Upper lobe of left lung (tissue), 6 donors: ENCODE measurements at places on chromosomes 4 and X. TPM values are rescaled to one million over a fixed set of nuclear protein-coding genes. Genes with fewer than 3 reads are reported as not detected.

Gene DMRTC1
- total RNA-seq: 0.29 TPM

DNA sequence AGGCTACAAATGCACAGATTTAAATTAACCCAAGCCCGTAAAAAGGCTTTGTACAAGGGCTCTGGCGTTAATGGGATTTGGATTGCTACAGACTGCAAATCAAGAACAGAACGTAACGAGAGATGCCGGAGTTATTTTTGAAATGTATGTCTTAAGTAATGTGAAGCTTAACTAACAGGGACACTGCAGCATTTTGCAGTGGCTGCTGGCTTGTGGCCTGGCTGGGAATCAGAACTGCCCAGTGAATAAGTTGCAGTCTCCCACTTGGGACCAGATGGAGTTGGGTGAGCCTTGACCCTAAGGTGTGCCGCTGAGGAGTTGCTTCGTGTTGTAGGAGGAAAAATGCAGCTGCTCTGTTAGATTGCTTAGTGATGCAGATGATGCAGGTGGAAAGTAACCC is 318.4 kb downstream of the DHX15 start:
- DNase-seq: no peak

Gene NAA11
- total RNA-seq: not detected

Gene CDKL5
- 21.4 TPM for total RNA-seq

DNA sequence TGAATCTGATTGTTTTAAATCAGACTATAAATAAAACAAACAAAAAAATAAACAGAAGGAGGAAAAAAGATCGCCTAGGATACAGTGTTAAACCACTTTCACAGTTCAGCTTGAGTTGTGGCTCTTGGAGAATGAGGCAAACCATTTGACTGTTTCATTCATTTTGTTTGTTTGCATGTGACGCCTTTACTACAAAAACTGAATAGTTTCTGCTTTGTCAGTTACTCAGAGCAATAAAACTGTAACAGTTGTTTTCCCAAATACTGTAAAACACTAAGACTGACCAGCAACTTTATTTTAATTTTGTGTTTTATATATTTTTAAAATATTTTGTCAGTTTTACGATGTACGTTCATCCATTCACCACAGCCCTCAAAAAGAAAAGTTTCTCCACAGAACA is 214.5 kb downstream of the FBXW7 start:
- no peak for DNase-seq

GRCh38 chr4:9704551-9705332 is 76.7 kb upstream of the DRD5 start:
- no peak for DNase-seq

DNA sequence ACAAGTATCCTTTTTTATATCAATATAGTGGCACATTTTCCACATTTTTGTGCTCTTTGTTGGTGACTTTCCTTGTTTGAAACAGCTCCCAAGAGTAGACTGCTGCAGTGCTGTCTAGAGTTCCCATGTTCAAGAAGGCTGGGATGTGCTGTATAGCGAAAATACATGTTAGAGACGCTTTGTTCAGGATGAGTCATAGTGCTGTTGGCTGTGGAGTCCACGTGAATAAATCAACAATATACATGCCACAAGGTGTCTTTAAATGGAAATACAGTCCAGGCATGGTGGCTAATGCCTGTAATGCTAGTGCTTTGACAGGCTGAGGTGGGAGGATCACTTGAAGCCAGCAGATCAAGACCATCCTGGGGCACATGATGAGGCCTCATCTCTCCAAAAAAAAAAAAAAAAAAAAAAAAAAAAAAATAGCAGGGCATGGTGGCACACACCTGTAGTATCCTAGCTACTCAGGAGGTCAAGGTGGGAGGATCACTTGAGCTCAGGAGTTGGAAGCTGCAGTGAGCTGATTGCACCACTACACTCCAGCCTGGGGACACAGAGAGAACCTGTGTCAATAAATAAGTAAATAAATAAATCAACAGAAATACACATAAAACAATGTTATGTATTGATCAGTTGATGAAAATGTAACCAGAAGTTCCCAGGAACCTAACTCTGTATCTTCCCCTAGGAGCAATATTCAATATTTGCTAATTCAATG is 256.8 kb upstream of the STS start:
- DNase-seq: no peak

Gene CFAP99
- 21.0 TPM for total RNA-seq

Gene SOWAHD
- total RNA-seq: 4.2 TPM

- DNase-seq: no peak
Observed at GRCh38 chrX:150159537-150159936, 203.6 kb upstream of the MAMLD1 start.

Gene OPN1MW3
- not detected for total RNA-seq

Gene UGT8
- total RNA-seq: 1.5 TPM

Gene OCRL
- total RNA-seq: 18.0 TPM

Gene MAGEC2
- total RNA-seq: not detected
